T-cell (primary cell): ENCODE measurements at places on chromosomes 2 and 18. TPM values are rescaled to one million over a fixed set of nuclear protein-coding genes. Genes with fewer than 3 reads are reported as not detected.

FAM228A gene
- total RNA-seq: 0.35 TPM

SLC30A3 gene
- 0.06 TPM for total RNA-seq

SPDYA gene
- total RNA-seq: 3.0 TPM

NEUROD1 gene
- not detected for total RNA-seq

POMC gene
- 7.5 TPM for total RNA-seq

SP100 gene
- 217 TPM for total RNA-seq

ACAA2 gene
- 21.9 TPM for total RNA-seq

MARCHF4 gene
- not detected for total RNA-seq

PLEK gene
- 28.4 TPM for total RNA-seq

MROH2A gene
- not detected for total RNA-seq

TXNDC2 gene
- not detected for total RNA-seq

GYPC gene
- total RNA-seq: 119 TPM

FLACC1 gene
- total RNA-seq: 6.4 TPM

ANKRD53 gene
- 0.23 TPM for total RNA-seq

ALPG gene
- not detected for total RNA-seq

GPR45 gene
- total RNA-seq: not detected

CASP8 gene
- 306 TPM for total RNA-seq

SNORC gene
- total RNA-seq: 3.3 TPM

PUM2 gene
- 154 TPM for total RNA-seq

ST8SIA3 gene
- total RNA-seq: not detected

MEP1B gene
- not detected for total RNA-seq

REV1 gene
- 59.9 TPM for total RNA-seq

WDR12 gene
- 27.5 TPM for total RNA-seq

WDCP gene
- total RNA-seq: 6.1 TPM

FASTKD1 gene
- total RNA-seq: 25.2 TPM

GAREM2 gene
- 3.9 TPM for total RNA-seq

SRD5A2 gene
- total RNA-seq: not detected

FANCL gene
- total RNA-seq: 2.4 TPM

CAPN14 gene
- total RNA-seq: 0.55 TPM

CD226 gene
- total RNA-seq: 32.2 TPM

ANO7 gene
- total RNA-seq: 0.60 TPM

BMP10 gene
- not detected for total RNA-seq

ELMOD3 gene
- 20.6 TPM for total RNA-seq
